ENCODE measurements at places on chromosomes 5 and 9.

DNA sequence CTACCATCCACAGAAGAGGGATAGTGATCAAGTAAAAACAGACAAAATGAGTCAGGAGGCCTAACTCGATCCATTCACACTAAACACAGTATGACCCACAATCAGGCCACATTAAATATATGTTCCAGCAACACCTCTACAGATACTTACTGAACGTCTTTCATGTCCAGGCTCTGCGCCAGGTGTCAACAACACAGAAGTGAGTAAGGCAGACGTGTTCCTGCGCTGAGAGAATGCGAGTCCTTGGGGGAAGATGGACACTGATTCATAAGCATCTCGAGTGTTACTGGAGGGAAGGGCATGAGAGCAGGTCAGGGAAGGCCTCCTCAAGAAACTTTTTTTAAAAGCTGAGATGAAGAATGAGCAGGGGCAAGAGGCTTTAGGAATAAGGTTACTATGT is 164.3 kb upstream of the CLINT1 start:
- H3K27ac ChIP-seq = no peak overlapping the region
- DNase-seq = no peak
- H3K27me3 ChIP-seq = peaks cover 13% of the 10 kb centered on the region
- no peaks in the 10 kb centered on the region for H3K36me3 ChIP-seq
- H3K4me1 ChIP-seq = no peaks in the 10 kb centered on the region

GRCh38 chr9:135926402-135927194 is 19.3 kb upstream of the CAMSAP1 start:
- DNase-seq = peak; percentile 81
- H3K27ac ChIP-seq = peak overlapping the region; percentile 78
- peaks cover 21% of the 10 kb centered on the region for H3K4me1 ChIP-seq
- H3K4me3 ChIP-seq = no peak overlapping the region
- no peaks in the 10 kb centered on the region for H3K27me3 ChIP-seq

GRCh38 chr5:33810491-33811120 is 81.2 kb downstream of the ADAMTS12 start:
- no peaks in the 10 kb centered on the region for H3K36me3 ChIP-seq
- no peaks in the 10 kb centered on the region for H3K27me3 ChIP-seq

DNA sequence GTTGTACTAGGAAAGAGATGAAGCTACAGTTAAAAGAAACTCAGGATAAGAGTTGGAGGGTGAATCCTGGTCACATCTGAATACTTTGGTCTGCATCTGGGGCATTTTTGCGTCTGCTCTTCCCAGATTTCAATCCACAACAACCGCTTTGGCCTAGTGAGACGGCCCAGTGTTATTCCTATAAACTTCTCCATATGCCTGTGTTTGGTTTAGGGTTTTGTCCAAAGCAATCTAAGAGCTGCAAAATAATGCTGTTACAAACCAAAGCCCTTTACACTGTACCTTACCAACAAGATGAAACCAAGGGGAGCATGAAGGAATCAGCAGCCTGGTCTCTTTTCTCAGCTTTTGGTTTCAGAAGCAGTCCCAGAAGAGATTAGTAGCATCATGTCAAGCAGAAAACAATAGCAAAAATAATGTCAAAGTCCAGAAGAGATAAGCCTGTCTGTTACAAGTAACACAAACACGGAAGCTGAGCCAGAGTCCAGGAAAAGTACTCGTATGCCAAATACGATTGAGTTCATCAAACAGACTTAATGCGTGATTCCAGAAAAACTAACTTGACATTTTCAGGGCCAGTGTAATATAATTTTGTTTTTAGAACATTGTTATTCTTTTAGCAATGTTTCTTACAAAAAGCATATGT is 379.9 kb upstream of the ACO1 start:
- H3K36me3 ChIP-seq = no peaks in the 10 kb centered on the region
- no peak for DNase-seq
- H3K27ac ChIP-seq = no peak overlapping the region
- no peaks in the 10 kb centered on the region for H3K4me1 ChIP-seq
- no peaks in the 10 kb centered on the region for H3K27me3 ChIP-seq
- H3K4me3 ChIP-seq = no peak overlapping the region

- no peak overlapping the region for H3K27ac ChIP-seq
- no peaks in the 10 kb centered on the region for H3K36me3 ChIP-seq
- no peaks in the 10 kb centered on the region for H3K27me3 ChIP-seq
- no peak for DNase-seq
- no peaks in the 10 kb centered on the region for H3K4me1 ChIP-seq
- no peak overlapping the region for H3K4me3 ChIP-seq
Observed at GRCh38 chr9:22265038-22265437, 181.6 kb upstream of the DMRTA1 start.

- H3K36me3 ChIP-seq = no peaks in the 10 kb centered on the region
- no peak overlapping the region for H3K27ac ChIP-seq
- no peak for DNase-seq
- H3K4me3 ChIP-seq = no peak overlapping the region
- H3K4me1 ChIP-seq = no peaks in the 10 kb centered on the region
- no peaks in the 10 kb centered on the region for H3K27me3 ChIP-seq
Observed at GRCh38 chr5:24904981-24905517, 260.3 kb upstream of the CDH10 start.

- no peaks in the 10 kb centered on the region for H3K27me3 ChIP-seq
- H3K4me3 ChIP-seq = no peak overlapping the region
- no peak for DNase-seq
- no peak overlapping the region for H3K27ac ChIP-seq
Observed at GRCh38 chr5:56350011-56350596, 117.0 kb upstream of the ANKRD55 start.

GRCh38 chr5:172890659-172891058 is 56.6 kb downstream of the ERGIC1 start:
- H3K27ac ChIP-seq = no peak overlapping the region
- no peaks in the 10 kb centered on the region for H3K4me1 ChIP-seq
- H3K4me3 ChIP-seq = no peak overlapping the region
- no peak for DNase-seq

DNA sequence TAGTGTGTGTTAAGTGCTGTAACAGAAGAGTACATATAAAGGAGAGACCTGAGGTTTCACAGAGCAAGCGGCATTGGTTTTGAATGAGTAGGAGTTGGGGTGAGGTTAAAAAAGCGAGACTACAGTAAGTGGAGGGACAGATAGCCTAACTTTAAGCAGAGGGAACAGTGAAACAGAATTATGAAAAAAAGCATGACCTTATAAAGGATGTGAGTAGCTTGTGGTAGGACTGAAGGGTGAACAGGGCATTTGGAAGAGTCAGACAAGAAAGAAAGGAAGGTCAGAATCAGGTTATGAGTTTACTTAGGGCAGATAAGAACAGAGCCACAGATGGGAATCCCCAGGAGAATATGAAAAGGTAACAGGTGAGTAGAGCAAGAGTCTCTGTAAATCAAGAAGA is 22.5 kb downstream of the MSANTD3 start:
- DNase-seq = no peak
- H3K4me1 ChIP-seq = peaks cover 7% of the 10 kb centered on the region
- no peaks in the 10 kb centered on the region for H3K27me3 ChIP-seq

DNA sequence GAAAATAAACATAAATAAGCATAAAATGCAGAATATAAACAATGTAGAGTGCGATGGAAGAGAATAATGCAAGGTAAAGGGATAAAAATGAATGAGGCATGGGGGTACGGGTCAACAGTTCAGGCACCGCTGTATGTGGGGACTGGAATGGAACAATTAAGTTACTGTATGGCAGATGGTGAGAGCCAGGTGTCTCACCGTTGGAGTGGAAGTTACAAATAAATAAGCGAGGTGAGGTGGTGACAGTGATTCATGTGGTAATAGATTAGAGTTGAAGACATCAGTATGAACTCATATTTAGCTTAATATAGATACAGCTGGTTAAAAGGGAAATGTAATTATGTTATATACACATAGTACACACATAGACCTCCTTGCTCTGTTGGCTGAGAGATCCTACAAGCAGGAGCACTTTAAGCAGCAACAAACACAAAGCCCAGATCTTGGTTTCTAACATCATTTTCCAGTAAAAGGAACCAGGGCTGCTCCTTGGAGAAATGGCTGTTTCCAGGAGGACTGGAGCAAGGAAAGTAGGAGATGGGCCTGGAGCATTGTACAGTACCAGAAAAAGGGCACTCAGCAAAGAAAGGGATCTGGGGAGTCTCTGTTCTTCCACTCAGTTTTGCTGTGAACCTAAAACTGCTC is 2.4 kb upstream of the OMD start:
- H3K27ac ChIP-seq = no peak overlapping the region
- no peaks in the 10 kb centered on the region for H3K27me3 ChIP-seq
- DNase-seq = no peak
- peaks cover 10% of the 10 kb centered on the region for H3K36me3 ChIP-seq

DNA sequence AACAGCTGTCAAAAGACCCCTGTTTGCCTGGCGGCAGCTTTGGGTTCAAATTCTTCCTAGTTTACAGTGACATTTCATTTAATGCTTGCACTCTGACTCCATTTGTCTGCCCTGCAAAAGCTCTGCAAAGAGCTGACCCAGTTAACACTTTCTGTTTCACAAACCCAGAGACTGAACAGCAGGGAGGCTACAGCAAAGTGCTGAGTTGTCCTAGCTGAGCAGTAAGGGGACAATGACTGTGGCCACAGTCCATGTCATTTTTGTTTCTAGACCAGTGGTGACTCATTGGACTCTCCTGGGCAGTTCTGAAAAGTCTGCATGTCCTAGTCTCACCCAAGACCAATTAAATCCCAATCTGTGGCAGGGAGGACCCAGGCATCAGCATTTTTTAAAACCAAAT is 994.8 kb upstream of the WWC1 start:
- no peaks in the 10 kb centered on the region for H3K4me1 ChIP-seq
- no peaks in the 10 kb centered on the region for H3K36me3 ChIP-seq
- H3K27me3 ChIP-seq = no peaks in the 10 kb centered on the region
- no peak overlapping the region for H3K27ac ChIP-seq
- no peak for DNase-seq
- no peak overlapping the region for H3K4me3 ChIP-seq

GRCh38 chr9:35749515-35750255 is 598 bp downstream of the RGP1 start:
- peak overlapping the region; percentile 87 for H3K27ac ChIP-seq
- peak overlapping the region; percentile 92 for H3K4me3 ChIP-seq
- peak; percentile 52 for DNase-seq
- peaks cover 17% of the 10 kb centered on the region for H3K36me3 ChIP-seq
- H3K27me3 ChIP-seq = no peaks in the 10 kb centered on the region

DNA sequence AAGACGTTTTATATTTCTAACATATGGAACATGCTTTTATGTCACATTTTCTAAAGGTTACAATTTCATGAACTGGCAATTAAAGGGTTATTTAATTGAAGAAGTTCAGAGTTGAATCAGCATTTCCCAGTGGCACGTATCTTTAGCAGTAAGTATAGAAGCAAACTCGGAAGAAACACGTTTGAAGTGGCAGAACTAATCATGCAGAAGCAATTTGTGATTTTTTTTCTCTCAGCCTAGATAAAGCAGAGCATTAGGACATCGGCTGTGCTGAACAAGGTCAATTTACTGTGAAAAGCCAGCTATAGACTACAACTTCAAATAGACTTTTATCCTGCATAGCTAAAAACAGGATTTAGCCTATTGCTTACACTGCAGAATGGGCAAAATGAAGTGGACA is 104.7 kb downstream of the ISL1 start:
- no peaks in the 10 kb centered on the region for H3K27me3 ChIP-seq
- H3K36me3 ChIP-seq = no peaks in the 10 kb centered on the region
- no peaks in the 10 kb centered on the region for H3K4me1 ChIP-seq
- no peak overlapping the region for H3K4me3 ChIP-seq
- DNase-seq = no peak

GRCh38 chr5:105940181-105940580 is 1730.6 kb downstream of the EFNA5 start:
- H3K4me1 ChIP-seq = no peaks in the 10 kb centered on the region
- no peaks in the 10 kb centered on the region for H3K27me3 ChIP-seq
- H3K27ac ChIP-seq = no peak overlapping the region
- H3K36me3 ChIP-seq = no peaks in the 10 kb centered on the region
- no peak for DNase-seq

- H3K27me3 ChIP-seq = peaks cover 16% of the 10 kb centered on the region
- no peak overlapping the region for H3K27ac ChIP-seq
Observed at GRCh38 chr9:73182928-73183327, 31.3 kb downstream of the ANXA1 start.

DNA sequence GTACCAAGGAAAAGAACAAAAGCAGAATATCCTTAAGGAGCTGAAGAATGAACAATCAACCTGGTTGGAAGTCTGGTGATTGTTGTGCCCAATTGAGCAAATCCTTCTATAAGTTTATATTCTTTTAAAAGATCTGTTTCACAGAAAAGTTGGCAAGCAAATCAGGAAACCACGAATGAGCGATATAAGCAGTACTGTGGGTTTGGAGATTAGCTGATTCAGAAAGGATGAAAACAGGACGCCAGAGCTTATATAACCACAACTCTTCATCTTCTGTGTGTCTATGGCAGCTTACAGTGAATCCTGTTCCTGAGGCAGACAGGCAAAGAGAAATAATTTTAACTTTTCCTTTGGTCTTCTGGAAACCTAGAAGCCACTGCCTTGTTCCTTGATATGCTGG is 61.7 kb downstream of the SLC38A9 start:
- H3K4me1 ChIP-seq = peaks cover 16% of the 10 kb centered on the region
- H3K27ac ChIP-seq = no peak overlapping the region
- H3K4me3 ChIP-seq = no peak overlapping the region
- peaks cover 12% of the 10 kb centered on the region for H3K36me3 ChIP-seq
- no peak for DNase-seq

DNA sequence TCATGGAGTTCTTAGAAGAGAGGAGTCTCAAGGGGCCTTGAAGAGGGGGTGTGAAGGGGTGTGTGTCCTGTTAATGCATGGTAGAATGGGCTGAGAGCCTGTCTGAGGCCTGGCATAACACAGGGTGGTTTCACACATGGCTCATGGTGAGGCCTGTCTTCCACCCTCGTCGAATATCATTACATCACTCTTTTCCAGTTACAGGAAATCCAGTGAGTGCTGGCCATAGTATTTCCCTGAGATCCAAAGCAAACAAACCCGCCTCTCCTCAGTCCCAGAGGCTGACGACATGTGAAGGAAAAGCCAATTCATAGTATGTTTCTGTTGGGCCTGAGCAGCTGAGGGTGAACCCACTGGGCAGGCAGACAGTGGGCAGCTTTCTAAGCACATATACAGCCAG is 159.4 kb upstream of the NR3C1 start:
- peaks cover 12% of the 10 kb centered on the region for H3K4me1 ChIP-seq
- no peaks in the 10 kb centered on the region for H3K27me3 ChIP-seq
- no peak overlapping the region for H3K4me3 ChIP-seq
- no peak overlapping the region for H3K27ac ChIP-seq
- H3K36me3 ChIP-seq = no peaks in the 10 kb centered on the region

GRCh38 chr5:176985516-176985915 is 21.1 kb downstream of the UIMC1 start:
- no peak overlapping the region for H3K4me3 ChIP-seq
- H3K36me3 ChIP-seq = peaks cover 20% of the 10 kb centered on the region
- DNase-seq = peak; percentile 14
- H3K4me1 ChIP-seq = peaks cover 22% of the 10 kb centered on the region
- no peaks in the 10 kb centered on the region for H3K27me3 ChIP-seq

Data from activated naive CD8-positive, alpha-beta T cell treated with anti-CD3 and anti-CD28 coated beads for 36 hours (primary cell).